ENCODE measurements at places on chromosomes 1 and 21.

- no peak for DNase-seq
These were observed 447.2 kb upstream of the NR5A2 start for GRCh38 chr1:199580300-199580699.

DNA sequence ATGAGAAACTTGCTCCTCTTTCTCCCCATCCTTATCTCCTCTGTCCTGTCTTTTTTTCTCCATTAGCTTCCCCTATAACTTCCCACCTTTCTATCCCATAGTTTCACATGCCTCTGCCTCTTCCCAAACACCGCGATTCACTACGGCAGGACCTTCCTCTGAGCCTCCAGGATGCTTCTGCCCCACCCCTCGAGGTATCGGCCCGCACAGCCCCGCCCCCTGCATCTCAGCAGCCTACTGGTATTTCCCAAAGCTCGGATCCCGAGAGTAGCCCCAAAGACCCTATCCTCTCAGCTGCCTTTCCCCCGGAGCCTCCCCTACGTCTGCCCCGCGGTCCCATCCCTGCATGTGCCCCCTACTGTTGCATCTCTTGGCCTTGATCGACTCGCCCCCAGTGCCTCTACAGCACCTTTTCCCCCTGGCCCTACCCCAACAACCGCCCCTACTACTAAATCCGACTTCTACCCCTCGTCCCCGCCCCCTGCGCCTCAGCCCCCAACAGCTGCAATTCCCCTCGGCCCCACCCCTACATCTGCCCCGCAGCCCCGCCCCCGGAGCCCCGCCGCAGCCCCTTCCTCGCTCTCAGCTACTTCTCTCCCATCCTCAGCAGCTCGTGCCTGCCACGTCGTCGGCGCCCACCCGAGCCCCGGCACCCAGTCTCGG is 512 bp downstream of the PIAS3 start:
- no peak for DNase-seq

GRCh38 chr1:198915327-198916231 is 276.7 kb downstream of the PTPRC start:
- DNase-seq, result no peak

- no peak for DNase-seq
These were observed 139.1 kb downstream of the TNR start for GRCh38 chr1:175604039-175604941.

GRCh38 chr21:42039911-42040351 is 29.8 kb upstream of the ZBTB21 start:
- no peak for DNase-seq

All from stimulated activated CD8-positive, alpha-beta memory T cell treated with anti-CD3 and anti-CD28 coated beads, Interleukin-4, amount 100 ng/mL, for 4 hours (primary cell).